ENCODE measurements at places on chromosomes 16 and 17. TPM values are rescaled to one million over a fixed set of nuclear protein-coding genes. Genes with fewer than 3 reads are reported as not detected.

The TBX2 gene
- 23.2 TPM for total RNA-seq

The CES5A gene
- total RNA-seq = not detected

The PDILT gene
- not detected for total RNA-seq

The SLC43A2 gene
- total RNA-seq = 10.3 TPM

The HAS3 gene
- total RNA-seq = 7.1 TPM

The CA7 gene
- total RNA-seq = not detected

The ZNF597 gene
- 2.7 TPM for total RNA-seq

The MMP2 gene
- total RNA-seq = 153 TPM

Data from tibial nerve (tissue), 4 donors.